ENCODE measurements at places on chromosomes 12 and 14.
A peak's percentile ranks its signal among the peaks of the same experiment; 100 is the strongest.

DNA sequence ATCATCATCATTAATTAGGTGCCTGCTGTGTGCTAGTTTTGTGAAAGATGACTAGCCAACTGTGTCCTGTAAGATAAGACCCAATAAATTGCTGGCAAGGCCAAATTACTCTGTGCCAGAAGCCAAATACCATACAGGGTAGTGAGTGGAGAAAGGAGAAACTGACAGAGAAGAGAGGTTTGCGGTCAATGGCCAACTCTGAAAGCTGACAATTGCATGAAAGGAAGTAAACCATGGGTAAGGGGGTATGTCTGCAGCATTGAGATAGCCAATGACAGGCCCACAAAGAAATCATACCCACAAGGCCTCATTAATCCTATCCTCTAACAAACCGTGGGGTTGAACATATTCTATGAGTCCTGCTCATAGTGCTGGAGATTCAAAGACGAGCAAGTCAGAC lies 236.6 kb upstream of the CCDC196 start:
- DNase-seq: no peak

GRCh38 chr12:53292426-53292825 lies 2.9 kb upstream of the PFDN5 start:
- DNase-seq: no peak

- no peak for DNase-seq
Measured at GRCh38 chr12:87679251-87679650, 349.9 kb downstream of the C12orf50 start.

DNA sequence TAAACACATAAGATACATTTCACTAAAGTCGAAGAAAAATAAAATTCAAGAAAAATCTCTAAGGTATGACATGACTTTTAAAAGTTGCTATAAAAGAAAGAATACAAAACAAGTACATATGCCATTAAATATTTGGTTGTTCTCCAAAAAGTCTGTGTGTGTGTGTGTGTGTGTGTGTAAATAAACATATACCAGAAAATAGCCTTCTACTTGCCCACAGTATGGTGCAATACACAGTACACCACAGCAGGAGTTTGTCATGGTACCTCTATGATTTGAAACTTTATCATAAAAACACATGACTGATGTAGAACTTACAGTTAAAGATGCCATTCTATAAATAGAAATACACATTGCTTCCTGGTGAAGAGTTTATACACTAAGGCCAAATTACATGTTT lies 692.7 kb upstream of the MGAT4C start:
- DNase-seq: no peak

- DNase-seq: peak; percentile 88
Measured at GRCh38 chr14:104735830-104736642, 12.0 kb downstream of the ADSS1 start.

GRCh38 chr14:80017795-80018194 lies 193.5 kb downstream of the DIO2 start:
- DNase-seq: no peak

DNA sequence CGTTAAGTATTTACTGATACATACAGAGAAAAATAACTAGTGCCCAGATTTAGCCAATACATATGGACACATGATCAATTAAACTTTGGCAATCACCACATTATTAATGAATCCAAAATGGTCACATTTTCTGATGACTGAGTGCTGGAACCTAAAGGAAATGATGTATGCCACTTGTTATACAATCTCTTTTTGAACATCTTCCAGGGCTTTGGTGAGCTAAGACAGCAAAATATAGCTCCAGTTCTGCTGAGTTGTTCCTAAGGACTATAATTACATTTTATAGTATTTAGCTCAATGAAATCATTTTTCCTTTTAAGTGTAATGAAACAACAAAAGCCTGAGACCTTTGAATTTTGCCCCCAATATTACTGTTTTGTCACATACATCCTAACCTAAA lies 329.1 kb upstream of the ATP2B1 start:
- no peak for DNase-seq

DNA sequence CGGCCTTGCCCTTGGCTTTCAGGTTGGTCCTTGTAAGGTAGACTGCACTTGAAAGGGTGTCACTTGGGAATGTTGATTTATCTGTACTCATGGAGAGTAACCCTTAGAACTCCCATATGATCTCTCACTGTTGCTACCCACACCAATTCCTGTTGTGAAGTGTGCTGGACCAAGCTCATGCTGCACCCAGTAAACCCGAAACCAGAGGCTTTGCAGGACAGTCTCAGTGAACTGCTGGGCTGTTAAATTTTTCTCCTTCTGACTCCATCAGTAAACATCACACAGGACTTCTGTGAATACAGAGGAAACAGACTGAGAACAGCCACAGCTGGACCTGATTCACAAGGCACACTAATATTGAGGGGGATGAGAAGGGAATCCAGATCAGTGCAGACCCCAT lies 783.0 kb downstream of the TMEM121 start:
- DNase-seq: no peak

- no peak for DNase-seq
Measured at GRCh38 chr14:62470935-62471334, 574.3 kb downstream of the KCNH5 start.

DNA sequence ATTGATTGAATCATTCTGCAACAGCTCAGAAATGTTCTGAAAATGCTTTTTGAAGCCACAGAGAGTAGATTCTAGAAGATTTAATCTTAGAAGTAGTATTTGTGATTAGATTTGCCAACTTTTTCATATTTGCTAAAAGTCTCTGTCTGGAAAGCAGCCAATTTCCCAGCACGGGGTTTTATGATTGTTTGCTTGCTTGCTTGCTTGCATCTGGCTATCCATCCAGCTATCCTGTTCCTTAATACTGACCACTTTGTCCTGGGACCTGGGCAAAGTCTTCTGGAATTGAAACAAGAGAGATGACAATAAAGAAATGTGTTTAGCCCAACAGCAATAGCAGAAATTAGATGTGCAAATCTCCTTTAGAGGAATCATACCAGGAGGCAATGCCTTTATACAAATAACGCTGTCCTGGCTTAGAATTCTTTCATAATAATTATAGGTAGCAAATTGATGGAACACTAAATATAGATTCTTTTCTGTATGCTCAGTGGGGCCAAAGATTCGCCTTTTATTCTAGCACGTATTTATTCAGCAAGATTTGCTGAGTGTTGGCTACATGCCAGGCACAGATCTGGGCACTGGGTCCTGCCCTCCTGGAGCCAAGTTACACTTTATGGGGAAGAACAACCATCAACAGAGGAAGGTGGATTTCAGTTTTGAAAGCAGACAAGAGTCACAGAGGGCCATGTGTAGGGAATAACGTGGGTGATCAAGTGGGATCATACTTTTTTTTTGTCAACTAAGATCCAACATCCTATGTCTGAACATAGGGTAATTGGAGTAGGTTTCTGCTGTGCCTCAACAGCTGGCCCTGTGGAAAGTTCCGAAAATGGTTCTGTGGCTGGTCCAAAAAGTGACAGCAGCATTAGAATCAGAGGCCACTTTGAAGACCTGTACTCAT lies 25.3 kb downstream of the MYBPC1 start:
- no peak for DNase-seq

GRCh38 chr14:29161593-29161992 lies 395.0 kb downstream of the FOXG1 start:
- DNase-seq: no peak

GRCh38 chr14:77265187-77265515 lies 5.9 kb downstream of the NGB start:
- no peak for DNase-seq

- no peak for DNase-seq
Measured at GRCh38 chr14:20797164-20797563, 5.5 kb downstream of the RNASE1 start.

DNA sequence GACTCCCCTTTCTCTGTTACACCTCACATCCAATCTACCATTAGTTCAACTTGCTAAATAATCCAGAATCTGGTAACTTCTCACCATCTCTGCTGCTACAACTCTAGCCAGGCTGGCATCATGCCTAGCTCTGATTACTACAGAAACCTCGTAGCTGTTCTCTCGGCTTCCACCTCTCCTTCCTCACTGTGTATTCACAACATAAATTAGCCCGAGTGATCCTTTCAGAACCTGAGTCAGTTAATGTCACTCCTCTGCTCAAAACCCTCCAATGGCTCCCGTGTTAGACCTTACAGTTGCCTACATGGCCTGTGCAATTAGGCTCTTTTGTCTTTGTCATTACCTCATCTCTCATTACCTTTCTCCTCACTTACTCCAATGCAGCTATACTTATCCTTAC lies 139.4 kb downstream of the PDE3A start:
- no peak for DNase-seq

- DNase-seq: no peak
Measured at GRCh38 chr14:94686511-94687160, 74.4 kb downstream of the SERPINA3 start.

GRCh38 chr12:131269551-131269950 lies 315.8 kb downstream of the ADGRD1 start:
- DNase-seq: no peak

All from AG08395 (cell line).